IMR-90 (cell line): ENCODE measurements at places on chromosomes 3 and 15. TPM values are rescaled to one million over a fixed set of nuclear protein-coding genes. Genes with fewer than 3 reads are reported as not detected.

DNA sequence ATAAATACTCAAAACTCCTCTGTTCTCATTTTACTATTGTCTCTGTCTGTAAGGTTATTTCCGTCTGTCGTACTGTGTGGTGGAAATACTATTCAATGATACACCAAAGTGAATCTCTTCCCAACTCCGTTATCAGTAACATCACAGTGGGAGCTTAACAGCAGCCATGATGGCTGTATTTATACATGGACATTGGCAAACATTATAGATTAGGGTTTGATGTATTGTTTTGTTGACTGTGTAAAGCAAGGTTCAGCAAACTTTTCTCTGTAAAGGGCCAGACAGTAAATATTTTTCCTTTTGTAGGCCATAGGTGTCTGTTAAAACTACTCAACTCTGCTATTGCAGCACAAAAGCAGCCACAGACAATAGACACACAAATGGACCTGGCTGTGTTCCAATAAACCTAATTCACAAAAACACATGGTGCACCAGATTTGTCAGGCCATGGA lies 23.2 kb downstream of the LIPC start:
- no peak overlapping the region for H3K27ac ChIP-seq
- no peaks in the 10 kb centered on the region for H3K36me3 ChIP-seq
- no peak overlapping the region for H3K4me3 ChIP-seq
- DNase-seq, result no peak
- H3K4me1 ChIP-seq, result peaks cover 8% of the 10 kb centered on the region

DNA sequence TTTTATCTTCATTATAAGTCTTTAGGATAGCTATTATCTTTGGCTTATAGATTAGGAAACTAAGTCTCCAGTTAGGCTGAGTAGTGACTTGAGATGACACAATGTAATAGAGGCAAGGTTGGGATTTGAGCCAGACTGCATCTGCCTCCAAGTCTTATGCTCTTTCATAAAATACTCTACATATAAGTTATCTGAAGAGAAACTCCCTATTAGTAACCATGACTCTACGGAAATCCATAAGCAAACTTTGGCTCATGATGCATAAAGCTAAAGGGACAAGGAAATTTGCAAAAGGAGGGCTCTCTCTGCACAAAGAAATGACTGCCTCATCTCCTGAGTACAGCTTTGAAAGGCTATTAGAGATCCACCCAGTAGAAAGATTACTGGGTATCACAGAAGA lies 77.6 kb upstream of the FRMD4B start:
- no peaks in the 10 kb centered on the region for H3K36me3 ChIP-seq
- no peak overlapping the region for H3K27ac ChIP-seq
- no peak overlapping the region for H3K4me3 ChIP-seq
- H3K4me1 ChIP-seq, result no peaks in the 10 kb centered on the region

The USP50 gene
- total RNA-seq, result not detected in 2 replicates

DNA sequence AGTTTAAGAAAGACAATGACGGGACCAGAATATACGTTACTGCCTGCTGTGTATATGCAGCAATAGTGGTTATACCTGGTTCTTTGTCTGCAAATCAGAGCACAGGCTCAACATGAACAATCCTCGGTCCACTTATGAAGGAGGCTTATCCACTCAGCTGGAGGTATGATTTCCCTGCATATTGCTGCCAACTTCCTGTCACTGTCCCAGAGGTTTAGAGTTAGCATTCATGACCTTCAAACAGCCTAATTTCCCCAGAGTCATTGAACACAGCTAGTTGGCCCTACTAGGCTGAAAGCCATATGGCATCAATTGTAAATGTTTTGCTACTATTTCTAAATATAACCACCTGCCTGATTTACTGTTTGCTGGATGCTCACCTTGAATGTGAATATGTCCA lies 224.9 kb upstream of the ZNF717 start:
- H3K4me1 ChIP-seq, result no peaks in the 10 kb centered on the region
- H3K27me3 ChIP-seq, result no peaks in the 10 kb centered on the region
- H3K36me3 ChIP-seq, result no peaks in the 10 kb centered on the region
- DNase-seq, result no peak
- H3K4me3 ChIP-seq, result no peak overlapping the region

The WWTR1 gene
- total RNA-seq, result 30.3 and 38.9 TPM in 2 replicates

DNA sequence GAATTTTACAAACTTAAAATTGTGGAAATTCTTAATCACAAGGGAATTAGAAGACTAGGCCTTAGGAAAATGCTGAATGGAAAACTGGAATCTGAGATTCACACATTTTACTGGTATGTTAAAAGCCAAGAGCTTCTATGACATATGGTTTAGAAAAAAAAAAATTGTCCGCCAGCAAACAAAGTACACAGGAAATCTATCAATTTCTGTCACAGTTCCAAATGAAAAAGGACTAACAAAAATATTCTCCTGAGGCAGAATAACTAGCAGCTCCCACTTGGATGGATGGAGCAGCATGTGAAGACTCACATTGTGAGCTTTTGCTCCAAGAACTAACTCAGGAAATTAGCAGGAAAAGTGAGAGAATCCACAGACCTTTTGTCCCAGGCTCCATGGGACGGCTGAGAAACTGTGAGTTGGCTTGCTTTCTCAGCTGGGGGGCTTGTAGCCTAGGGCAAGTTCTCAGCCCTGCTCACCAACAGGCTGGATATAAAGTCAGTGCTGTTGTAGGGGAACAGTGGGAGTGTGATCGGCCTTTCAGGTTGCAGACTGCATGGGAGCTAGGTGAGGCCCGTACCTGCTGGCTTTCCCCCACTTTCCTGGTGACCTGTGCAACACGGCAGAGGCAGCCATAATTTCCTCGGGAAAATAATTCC lies 731.1 kb upstream of the SGO1 start:
- H3K27ac ChIP-seq, result no peak overlapping the region
- H3K36me3 ChIP-seq, result no peaks in the 10 kb centered on the region
- H3K4me3 ChIP-seq, result no peak overlapping the region
- no peaks in the 10 kb centered on the region for H3K4me1 ChIP-seq
- H3K27me3 ChIP-seq, result no peaks in the 10 kb centered on the region

DNA sequence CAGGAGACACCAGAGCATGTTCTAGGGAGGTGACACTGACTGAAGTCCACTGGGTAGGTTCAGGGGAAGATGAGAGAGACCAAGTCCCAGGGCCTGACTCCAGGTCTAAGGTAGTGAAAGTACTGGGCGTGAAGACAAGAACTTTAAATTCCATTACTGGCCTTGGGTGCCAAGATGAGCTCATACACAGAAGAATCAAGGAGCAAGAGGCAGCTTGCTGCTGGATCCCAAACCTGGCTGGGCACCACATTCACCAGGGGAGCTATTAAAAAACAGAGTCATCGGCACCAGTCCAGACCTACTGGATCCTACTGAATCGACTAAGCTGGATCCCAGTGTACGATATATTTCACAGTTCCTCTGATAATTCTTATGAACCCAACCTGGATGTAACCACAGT lies 42.1 kb upstream of the ATG7 start:
- peaks cover 6% of the 10 kb centered on the region for H3K36me3 ChIP-seq
- no peak for DNase-seq

DNA sequence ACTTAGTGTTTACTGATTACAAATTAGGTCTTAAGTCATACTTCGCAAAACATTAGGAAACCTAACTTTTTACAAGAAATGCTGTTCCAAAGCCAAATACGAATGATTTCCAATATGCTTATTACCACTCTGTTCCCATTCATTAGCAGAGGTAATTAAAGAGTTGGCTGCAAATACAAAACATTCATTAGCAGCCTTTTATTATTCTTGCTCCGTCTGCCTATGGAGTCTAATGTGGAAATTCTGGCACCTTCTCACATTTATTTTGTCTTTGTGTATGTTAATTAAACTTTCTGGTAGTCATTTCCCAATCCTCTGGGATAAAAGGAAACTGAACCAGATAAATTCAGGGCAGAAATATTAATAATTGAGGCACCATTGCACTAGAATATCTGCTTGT lies 689.0 kb downstream of the PLOD2 start:
- no peaks in the 10 kb centered on the region for H3K36me3 ChIP-seq
- DNase-seq, result no peak
- H3K27me3 ChIP-seq, result no peaks in the 10 kb centered on the region
- H3K4me1 ChIP-seq, result no peaks in the 10 kb centered on the region
- no peak overlapping the region for H3K4me3 ChIP-seq

- peaks cover 6% of the 10 kb centered on the region for H3K4me1 ChIP-seq
- DNase-seq, result no peak
- peaks cover 8% of the 10 kb centered on the region for H3K36me3 ChIP-seq
- H3K4me3 ChIP-seq, result no peak overlapping the region
Observed at GRCh38 chr3:69881051-69881450, 118.5 kb upstream of the SAMMSON start.

GRCh38 chr3:90025019-90025418 lies 917.6 kb downstream of the EPHA3 start:
- no peak overlapping the region for H3K4me3 ChIP-seq
- DNase-seq, result no peak
- no peaks in the 10 kb centered on the region for H3K36me3 ChIP-seq
- no peak overlapping the region for H3K27ac ChIP-seq

The AMOTL2 gene
- 162 and 172 TPM in 2 replicates for total RNA-seq

- no peak overlapping the region for H3K27ac ChIP-seq
- no peak overlapping the region for H3K4me3 ChIP-seq
- DNase-seq, result no peak
Observed at GRCh38 chr3:45657853-45658252, 31.3 kb upstream of the SACM1L start.

DNA sequence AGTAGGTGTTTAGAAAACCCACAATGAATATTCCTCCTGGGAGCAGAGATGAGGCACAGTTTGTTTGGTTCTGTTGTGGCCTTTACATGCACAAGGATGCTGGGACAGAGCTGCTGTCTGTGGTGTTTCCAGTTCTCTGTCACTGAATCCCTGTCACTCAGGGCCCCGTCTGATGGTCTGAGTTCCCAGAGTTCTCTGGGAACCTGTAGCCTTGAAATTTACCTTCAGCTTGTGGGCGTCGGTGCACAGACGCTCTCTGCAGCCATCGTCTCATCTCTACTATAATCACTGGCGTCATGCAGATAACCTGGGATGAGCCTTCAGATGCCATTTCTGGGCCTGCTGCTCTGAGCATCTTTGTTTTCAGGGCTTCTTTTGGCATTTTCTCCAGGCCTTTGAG lies 81.9 kb downstream of the LRRK1 start:
- H3K27me3 ChIP-seq, result no peaks in the 10 kb centered on the region
- 0 out of 2 replicates have a peak, but pooled peaks cover 2% of the 10 kb centered on the region for H3K36me3 ChIP-seq
- H3K4me3 ChIP-seq, result no peak overlapping the region
- no peak for DNase-seq
- H3K4me1 ChIP-seq, result peaks cover 6% of the 10 kb centered on the region
- no peak overlapping the region for H3K27ac ChIP-seq

DNA sequence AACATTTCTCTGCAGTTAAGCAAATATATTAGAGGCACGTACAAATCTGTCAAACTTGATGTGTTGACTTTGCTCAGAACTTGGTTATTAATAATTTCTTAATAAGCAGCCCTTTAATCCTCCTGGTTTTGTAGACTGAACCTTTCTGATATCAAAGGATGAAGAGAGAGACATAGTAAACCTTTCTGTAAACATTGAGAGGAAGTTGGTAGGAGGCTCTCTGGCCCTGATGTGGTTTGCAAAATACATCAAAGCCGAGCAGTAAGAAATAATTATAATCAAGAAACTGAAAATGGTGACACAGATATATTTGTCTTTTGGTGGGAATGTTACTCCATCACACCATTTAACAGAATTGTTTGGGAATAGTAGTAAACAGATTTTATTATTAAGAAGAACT lies 111.9 kb downstream of the OXSM start:
- H3K27me3 ChIP-seq, result no peaks in the 10 kb centered on the region
- no peak overlapping the region for H3K4me3 ChIP-seq
- H3K36me3 ChIP-seq, result no peaks in the 10 kb centered on the region
- no peak for DNase-seq

The MASP1 gene
- total RNA-seq, result 13.1 TPM in 2 replicates

- no peaks in the 10 kb centered on the region for H3K27me3 ChIP-seq
- no peak for DNase-seq
- peaks cover 2% of the 10 kb centered on the region for H3K4me1 ChIP-seq
- H3K27ac ChIP-seq, result no peak overlapping the region
- H3K36me3 ChIP-seq, result no peaks in the 10 kb centered on the region
- no peak overlapping the region for H3K4me3 ChIP-seq
Observed at GRCh38 chr3:12357456-12357855, 68.6 kb downstream of the PPARG start.

The ITIH1 gene
- total RNA-seq, result not detected in 2 replicates

- no peaks in the 10 kb centered on the region for H3K36me3 ChIP-seq
- H3K27me3 ChIP-seq, result peaks cover 2% of the 10 kb centered on the region
- no peak overlapping the region for H3K27ac ChIP-seq
- H3K4me1 ChIP-seq, result no peaks in the 10 kb centered on the region
Observed at GRCh38 chr3:53485675-53486403, 8.6 kb upstream of the CACNA1D start.

DNA sequence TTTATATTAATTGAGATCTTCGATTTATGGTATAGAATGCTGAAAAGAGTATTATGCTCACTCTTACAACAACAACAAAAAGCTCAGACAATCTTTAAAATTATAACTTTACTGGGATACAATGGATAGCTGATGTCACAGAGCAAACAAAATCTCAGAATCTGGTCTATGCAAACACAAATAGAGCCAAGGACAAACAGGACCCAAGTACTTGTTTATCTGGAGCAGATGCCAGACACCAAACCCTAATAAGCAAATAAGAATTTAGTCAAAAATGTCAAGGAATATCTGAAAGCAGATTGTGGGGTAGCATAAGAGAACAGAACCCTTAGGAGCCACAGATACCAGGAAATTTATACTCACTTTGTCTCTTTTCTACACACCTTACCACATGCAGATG lies 302.2 kb downstream of the CGGBP1 start:
- no peak overlapping the region for H3K27ac ChIP-seq
- H3K27me3 ChIP-seq, result no peaks in the 10 kb centered on the region
- H3K36me3 ChIP-seq, result no peaks in the 10 kb centered on the region
- no peak overlapping the region for H3K4me3 ChIP-seq
- no peak for DNase-seq

- H3K4me3 ChIP-seq, result no peak overlapping the region
- H3K4me1 ChIP-seq, result peaks cover 21% of the 10 kb centered on the region
- peak; percentile 20 for DNase-seq
Observed at GRCh38 chr15:49987198-49987785, 131.7 kb downstream of the ATP8B4 start.

DNA sequence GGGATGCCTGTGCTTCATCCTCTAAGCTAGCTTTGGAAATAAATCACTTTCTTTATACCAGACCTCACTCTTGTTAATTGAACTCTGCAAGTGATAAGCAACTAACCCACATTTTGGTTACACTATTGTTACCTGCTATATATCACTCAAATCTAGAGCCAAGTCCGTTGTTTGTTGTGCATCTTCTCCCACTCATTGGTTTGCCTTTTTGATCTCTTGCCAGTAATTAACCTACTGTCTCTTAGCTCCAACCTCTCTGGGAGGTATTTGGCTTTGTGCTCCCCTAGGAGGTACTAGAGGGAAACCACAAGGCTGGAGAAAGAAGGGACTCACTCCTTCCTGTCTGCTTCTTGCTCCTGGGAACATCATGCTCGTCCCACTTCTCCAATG lies 12.8 kb upstream of the CRBN start:
- H3K4me3 ChIP-seq, result no peak overlapping the region
- no peaks in the 10 kb centered on the region for H3K4me1 ChIP-seq
- no peaks in the 10 kb centered on the region for H3K36me3 ChIP-seq
- H3K27me3 ChIP-seq, result no peaks in the 10 kb centered on the region
- DNase-seq, result no peak

- H3K36me3 ChIP-seq, result no peaks in the 10 kb centered on the region
- no peak overlapping the region for H3K27ac ChIP-seq
- H3K4me3 ChIP-seq, result no peak overlapping the region
Observed at GRCh38 chr3:38645076-38645475, 4.4 kb downstream of the SCN5A start.

- H3K4me3 ChIP-seq, result no peak overlapping the region
- H3K36me3 ChIP-seq, result no peaks in the 10 kb centered on the region
- peaks cover 8% of the 10 kb centered on the region; the same call in 1 of the 2 replicates for H3K4me1 ChIP-seq
- peak overlapping the region; percentile 53; the same call in 1 of the 2 replicates for H3K27ac ChIP-seq
- no peaks in the 10 kb centered on the region for H3K27me3 ChIP-seq
Observed at GRCh38 chr3:55873523-55874254, 386.6 kb upstream of the WNT5A start.

The PLSCR5 gene
- not detected in 2 replicates for total RNA-seq
